NCI-H2029 (cell line): ENCODE measurements at places on chromosomes 11 and 22.
A peak's percentile ranks its signal among the peaks of the same experiment; 100 is the strongest.

DNA sequence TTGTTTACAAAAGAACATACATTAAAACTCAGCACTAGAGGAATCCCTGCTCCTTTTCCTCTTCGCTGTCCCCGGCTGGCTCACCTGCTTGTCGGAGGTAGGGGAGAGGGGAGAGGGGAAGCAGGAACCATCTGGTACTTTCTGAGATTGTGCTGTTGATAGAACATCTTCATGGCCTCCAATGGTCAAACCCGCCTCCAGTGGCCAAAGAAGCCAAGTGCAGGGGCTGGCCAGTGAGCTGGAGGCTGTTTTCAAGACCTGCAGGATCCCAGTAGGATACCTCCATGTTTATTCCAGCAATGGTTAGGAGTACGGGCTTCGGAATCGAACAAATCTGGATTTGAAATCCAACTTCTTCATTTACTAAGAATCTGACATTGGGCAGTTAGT, 92.6 kb downstream of the PKNOX2 start:
- DNase-seq: no peak

- no peak for DNase-seq
Observed at GRCh38 chr11:86688398-86689179, 16.2 kb upstream of the ME3 start.

GRCh38 chr22:46196278-46196677, 46.0 kb downstream of the PPARA start:
- no peak for DNase-seq

GRCh38 chr11:57801183-57801485, 39.5 kb downstream of the CTNND1 start:
- DNase-seq: no peak

- no peak for DNase-seq
Observed at GRCh38 chr11:110430267-110431050, 711 bp downstream of the FDX1 start.

DNA sequence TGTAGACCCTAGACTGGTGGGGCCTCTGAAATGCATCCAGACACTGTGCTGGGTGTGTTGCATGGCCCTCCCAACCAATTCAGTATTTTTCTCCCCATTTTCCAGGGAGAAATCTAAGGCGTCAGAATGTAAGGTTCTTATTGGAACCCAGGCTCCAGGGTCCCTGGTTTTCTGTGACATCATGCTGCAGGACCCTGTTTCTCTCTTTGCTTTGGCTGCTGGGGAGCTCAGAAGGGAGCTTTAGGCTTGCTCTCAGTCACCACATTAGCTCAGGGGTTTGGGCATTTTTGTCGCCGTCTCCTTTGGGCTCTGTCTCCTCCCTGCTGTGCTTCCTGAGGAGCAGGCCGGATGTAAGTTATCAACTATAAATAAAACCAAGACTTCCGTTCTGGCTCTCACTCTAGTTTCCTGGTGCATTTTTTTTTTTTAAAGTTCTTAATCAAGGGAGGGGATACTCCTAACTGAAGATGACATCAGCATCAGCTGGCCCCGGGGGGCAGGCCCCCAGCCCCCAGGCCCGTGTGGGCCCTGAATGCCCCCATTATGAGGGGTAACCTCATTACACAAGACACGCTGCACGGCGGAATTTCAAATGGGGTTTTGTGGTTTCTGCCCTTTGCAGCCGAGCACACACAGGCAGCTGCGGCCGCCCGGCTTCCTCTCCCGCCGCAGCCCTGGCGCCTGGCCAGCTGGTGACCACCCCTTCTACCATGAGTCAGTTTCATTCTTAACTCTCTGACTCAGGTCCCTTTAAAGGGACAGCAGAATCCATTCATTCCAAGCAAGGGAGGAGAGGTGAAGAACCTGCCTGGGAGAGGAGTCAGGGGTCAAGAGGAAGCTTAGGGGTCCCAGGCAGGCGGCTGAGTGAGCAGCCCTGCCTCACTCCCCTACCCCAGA, 3.2 kb downstream of the MYEOV start:
- peak; percentile 41 for DNase-seq

DNA sequence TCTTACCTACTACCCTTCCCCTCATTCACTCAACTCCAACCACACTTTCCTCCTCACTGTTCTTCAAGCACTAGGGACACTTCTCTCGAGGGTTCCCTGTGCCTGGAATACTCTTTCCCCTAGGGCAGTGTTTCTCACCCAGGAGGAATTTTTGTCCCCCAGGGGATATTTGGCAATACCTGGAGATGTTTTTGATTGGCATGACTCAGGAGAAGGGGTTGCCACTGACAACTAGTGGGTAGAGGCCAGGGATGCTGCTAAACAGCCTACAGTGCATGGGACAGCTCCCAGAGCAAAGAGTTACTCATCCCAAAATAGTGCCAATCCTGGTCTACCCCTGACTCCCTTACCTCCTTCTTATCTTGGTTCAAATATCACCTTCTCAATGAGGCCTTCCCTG, 40.0 kb downstream of the BTG4 start:
- DNase-seq: no peak

GRCh38 chr11:96012086-96012824, 88.3 kb upstream of the MTMR2 start:
- no peak for DNase-seq

DNA sequence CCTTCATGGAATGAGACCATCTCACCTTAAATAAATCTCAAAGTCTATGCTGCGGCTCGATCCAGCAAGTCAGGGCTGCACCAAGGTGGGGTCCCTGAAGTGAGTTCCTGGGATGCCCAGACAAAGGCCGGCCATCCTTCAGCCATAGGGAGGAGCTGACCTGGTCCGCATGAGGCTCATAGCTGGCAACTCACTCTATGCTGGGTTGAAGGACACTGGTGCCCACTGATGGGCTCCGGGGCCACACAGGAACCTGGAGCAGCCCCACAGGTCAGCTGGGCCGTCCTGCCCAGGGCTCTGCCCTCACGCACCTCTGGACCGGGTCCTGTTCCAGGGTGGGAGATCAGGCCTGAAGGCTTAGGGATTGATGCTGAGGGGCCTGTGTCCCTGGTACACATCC, 1339.3 kb downstream of the TBC1D22A start:
- no peak for DNase-seq

DNA sequence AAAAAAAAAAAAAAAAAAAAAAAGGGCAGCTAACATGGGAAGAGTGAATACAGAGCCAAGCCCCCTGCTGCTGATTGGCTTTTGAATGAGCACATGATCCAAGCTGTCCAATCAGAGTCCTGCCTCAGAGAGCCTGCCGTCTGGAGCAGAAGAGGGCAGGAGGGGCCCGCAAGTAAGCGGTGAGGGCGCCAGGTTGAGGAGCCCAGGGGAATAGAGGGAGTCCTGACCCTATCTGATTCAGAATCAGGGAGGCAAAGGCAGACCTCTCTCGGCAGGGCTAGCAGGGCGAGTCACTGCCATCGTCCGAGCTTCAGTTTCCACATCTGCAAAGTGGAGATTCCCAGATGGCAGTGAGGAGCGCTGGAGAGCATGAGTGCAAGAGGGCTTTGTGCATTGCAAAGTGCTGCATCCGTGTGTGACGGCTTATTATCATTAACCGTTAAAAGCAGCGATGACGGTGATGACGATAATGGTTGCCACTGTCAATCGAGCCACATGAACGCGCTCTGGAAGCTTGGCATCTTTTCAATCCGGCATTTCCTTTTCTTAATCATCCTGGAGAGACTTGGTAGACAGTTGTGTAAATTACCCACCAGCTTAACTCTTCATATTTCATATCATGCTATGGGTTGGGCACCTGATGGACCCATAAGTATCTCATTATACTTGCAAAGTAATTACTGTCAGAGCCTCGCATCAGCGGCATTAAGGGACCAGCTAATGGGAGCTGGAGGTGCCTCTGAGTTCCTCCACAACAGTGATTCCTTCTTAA, 68.6 kb upstream of the ATXN10 start:
- peak; percentile 84 for DNase-seq

DNA sequence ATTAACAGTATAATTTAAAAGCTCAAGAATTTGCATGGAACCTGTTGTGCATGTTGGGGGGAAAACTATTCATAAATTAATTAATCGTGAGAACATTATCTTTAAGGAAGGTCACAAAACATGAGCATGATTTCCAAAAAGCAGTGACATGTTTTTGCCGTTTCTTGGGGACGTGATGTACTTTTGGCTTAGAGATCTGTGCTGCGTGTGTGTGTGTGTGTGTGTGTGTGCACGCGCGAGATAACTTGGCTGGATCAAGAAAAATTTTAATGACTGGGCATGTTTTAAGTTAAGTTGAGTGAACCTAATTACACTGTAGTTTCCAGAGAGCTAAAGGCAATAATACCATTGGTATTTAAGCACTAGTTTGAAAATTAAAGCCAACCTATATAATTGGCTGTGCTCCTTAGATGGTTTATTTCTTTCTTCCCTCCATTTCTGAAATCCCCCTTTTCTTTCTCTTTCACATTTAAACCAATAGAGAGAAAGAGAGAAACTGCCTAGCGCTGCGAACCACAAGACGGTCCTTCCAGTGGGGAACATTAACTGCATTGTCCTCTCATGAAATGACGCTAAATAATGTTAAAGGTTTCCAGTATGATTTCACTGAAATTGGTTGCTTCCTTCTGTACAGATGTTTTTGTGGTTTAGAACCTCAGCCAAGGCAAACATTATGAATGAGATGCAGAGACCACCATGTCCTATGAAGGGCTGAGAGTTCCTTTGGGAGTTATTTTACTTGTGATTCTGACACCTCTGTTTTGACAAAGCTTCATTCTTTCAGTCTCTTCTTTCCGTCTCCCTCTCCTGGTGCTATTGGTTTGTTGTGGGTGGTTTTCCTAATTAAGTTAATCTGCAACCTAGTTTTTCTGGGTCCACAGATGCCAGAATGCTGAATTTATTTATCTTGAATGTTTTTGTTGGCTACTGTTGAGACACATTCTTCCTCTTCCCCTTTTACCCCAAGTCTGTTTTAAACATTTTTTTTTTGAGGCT, 51.7 kb downstream of the ZBTB16 start:
- no peak for DNase-seq

GRCh38 chr11:126082251-126083109, 19.8 kb upstream of the CDON start:
- no peak for DNase-seq
